T-helper 2 cell (primary cell): ENCODE measurements at places on chromosomes 4 and X.
A peak's percentile ranks its signal among the peaks of the same experiment; 100 is the strongest.

GRCh38 chrX:152926279-152926678 is 28.4 kb downstream of the ZNF185 start:
- DNase-seq: no peak

DNA sequence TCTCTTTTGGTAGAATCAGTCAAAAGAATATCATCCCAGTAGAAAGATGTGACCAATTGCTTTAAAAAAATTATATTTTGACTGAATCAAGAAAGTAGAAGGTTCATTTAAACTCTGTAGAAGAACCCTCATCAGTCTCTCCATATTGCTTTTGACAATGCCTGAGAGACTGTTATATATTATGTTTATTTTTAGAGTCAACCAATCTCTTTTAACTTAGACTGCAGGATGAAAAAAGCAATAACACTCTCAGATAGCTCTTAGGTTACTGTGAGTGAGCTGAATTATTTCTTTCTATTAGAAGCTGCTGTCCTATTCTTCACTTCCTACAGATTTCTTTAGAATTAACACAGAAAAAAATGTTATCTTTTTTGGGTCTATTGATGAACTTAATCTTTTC is 38.1 kb downstream of the GALNTL6 start:
- DNase-seq: no peak

- DNase-seq: no peak
These were observed 11.3 kb downstream of the EVC start for GRCh38 chr4:5722328-5722727.

DNA sequence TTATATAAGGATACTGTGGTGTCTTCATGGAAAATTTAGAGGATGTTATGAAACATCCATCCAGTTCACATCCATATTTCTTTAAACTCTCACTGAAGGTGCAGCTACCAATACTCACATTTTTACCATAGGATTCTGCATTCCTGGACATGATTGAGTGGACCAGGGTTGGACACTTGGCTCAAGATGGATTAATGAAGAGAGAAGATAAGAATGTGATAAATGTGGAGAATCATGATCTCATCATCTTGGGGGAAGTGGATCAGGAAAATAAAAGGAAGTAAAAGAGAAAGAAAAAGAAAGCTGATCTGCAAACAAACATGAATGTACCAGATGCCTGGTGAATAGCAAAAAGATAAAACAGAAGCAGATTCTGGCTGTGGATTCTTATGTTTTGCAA is 175.4 kb downstream of the NPFFR2 start:
- no peak for DNase-seq

- no peak for DNase-seq
These were observed 7.0 kb downstream of the CYBB start for GRCh38 chrX:37786624-37787422.

DNA sequence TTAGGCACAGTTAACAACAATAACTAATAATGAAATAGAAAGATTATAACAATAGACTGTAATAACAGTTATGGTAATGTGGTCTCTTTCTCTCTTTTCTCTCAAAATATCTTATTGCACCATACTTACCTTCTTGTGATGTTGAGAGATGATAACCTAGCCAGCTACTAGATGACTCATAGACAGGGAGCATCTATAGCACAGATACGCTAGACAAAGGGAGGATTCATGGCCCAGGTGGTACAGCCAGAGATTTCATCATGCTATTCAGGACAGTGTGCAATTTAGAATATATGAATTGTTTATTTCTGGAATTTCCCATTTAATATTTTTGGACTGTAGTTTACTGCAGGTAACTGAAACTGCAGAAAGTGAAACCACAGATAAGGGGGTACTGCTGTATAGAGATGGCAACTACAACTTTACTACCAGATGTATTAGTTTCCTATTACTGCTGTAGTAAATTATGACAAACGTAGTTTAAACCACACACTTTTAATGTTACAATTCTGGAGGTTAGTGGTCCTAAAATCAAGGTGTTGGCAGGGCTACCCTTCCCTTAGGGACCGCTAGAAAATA is 41.8 kb upstream of the MAGED1 start:
- no peak for DNase-seq

DNA sequence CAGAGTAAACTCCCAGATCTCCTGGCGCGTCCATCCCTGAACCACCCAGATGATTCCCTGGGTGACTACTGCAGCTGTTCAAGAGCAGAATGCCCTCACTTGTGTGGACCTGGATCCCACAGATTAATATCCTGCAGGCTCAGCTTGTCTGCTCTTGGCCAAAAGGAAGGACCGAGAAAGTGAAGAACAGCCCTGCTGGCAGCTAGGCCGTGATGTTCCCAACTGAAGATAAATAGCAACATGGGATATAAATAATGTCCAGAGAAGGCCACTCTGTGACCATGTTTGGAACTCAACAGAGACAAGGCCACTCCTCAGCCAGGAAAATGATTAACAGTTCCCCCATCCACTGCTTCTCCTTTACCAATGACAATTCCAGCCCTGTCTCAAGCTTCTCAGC is 21.5 kb downstream of the SUPT20HL2 start:
- DNase-seq: no peak

DNA sequence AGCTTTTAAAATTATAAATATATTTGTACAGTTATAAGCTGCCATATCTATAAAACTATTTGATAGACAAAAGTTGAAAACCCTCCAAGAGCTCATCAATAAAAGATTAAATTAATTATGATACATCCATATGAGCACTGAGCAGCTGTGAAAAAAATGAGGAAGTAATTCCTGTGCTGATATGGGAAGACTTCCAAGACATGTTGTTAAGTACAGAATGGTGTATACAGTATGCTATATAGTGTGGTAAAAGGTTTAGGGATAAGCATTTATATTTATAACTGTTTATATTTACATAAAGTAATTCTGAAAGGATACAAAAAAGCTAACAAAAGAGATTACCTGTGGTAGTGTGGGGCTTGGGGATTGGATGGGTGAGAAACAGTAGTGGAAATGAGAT is 92.8 kb upstream of the BMP2K start:
- no peak for DNase-seq

GRCh38 chr4:156547439-156547838 is 424.2 kb downstream of the PDGFC start:
- DNase-seq: no peak

DNA sequence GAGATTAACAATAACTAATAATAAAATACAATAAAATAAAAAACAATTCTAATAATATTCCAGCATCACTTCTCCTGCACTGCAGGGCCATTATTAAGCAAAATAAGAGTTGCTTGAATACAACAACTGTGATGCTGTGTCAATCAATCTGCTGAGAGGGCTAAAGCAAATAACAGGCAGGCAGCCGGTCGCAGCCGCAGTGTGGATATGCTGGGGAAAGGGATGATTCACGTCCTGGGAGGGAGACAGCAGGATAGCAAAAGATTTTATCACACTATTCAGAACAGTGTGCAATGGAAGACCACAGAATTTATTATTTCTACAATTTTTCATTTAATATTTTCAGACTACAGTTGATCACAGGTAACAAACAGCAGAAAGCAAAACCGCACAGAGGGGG is 76.5 kb upstream of the SMARCAD1 start:
- no peak for DNase-seq

DNA sequence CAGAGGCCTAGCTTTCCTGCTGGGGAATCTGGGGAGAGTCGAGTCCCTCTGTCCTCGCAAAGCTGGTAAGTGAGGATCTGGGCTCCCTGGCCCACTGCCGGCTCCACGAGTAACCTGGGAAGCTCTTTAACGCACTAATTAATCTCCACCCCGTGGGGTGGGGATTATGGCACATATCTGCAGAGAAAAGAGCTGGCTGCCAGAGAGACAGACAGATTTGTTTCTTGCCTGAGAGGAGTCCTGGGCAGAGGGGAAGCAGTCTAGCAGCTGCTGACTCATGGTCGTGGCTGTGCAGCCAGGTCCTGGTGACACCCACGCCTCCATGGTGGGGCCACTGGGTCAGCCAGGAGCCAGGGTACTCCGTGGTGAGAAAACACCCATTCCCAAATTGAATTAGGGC is 14.0 kb downstream of the SORCS2 start:
- no peak for DNase-seq

DNA sequence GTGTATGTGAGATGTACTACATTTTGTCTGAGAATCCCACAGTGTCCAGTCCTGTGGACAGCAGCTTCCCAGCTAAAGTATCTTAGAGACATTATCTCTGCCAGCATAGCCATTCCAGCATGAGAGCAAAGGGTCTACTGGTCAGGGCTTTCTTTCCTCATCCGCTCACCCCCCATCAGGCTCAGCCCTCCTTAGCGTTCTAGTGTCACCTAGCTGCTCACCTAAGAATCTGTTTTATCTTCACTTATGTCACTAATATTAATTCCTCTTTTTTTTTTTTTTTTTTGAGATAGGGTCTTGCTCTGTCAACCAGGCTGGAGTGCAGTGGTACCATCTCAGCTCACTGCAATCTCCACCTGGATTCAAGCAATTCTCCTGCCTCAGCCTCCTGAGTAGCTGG is 15.6 kb downstream of the RUFY3 start:
- no peak for DNase-seq

DNA sequence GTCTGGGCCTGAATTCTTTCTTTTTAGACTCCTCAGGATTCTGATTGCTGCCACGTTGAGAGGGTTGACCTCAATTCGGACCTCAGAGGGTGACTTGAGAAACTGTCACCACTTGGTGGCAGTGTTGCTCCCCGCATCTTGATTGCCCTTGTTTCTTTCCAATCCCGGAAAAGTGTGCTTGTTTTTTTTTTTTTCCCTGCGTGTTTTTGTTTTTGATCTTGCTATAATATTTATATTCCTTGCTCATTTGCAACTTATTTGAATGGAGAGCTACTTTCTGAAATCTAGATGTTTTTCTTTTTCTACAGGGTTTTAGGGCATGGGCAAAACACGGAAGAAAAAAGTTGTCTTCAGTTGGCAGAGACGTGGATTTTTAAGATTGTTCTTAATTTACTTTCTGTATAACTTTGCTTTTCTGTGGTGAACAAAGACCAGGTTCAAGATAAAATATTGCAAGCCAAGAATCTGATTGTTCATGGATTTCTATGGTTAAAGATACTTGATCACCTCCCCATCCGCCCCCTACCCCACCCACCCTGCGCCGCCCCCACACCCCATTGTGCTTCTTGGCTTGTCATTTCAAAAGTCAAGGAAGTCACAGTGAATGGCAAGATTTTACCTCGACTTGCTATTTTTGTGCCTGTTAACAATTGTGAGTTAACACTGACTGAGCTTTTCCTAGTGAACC is 102.0 kb downstream of the PTTG2 start:
- peak; percentile 30 for DNase-seq

GRCh38 chr4:73814679-73815078 is 21.8 kb upstream of the CXCL6 start:
- no peak for DNase-seq

GRCh38 chrX:39854772-39855747 is 242.7 kb downstream of the BCOR start:
- peak; percentile 64 for DNase-seq

GRCh38 chr4:169198167-169198566 is 72.6 kb downstream of the SH3RF1 start:
- no peak for DNase-seq
